Activated T-helper 2 cell treated with anti-CD3 and anti-CD28 coated beads, Interferon-gamma antibody, Interleukin-2, Interleukin-4, amounts not matched to agents 10 μg/mL and 5 μg/mL and 100 μg/mL, durations not matched to agents 14 hours and 24 hours and 36 hours (primary cell): ENCODE measurements at places on chromosomes 6 and 20.

DNA sequence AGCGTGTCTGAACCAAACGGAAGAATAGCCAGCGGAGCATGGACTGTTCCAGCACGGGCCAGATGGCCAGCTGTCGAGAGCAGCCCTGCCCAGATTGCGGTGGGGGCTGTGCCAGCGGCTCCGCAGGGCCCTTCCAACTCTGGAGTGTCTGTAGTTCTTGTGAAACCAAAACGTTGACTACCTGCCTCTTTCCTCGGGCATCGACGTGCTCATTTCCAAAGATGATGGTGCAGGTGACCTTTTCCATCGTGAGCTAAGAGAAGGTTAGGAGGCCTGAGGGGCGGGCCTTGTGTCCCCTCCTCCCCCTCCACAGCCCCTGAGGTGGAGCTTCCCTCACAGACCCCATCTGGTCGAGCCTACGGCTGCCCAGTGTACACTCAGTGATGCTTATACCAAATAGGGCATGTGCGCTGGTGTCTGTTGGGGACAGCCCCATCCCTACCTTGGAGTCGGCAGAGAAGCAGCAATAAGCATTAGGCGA is 12.9 kb upstream of the C20orf144 start:
- H3K4me1 ChIP-seq = peaks cover 29% of the 10 kb centered on the region
- H3K27me3 ChIP-seq = no peaks in the 10 kb centered on the region
- DNase-seq = no peak

GRCh38 chr6:12048609-12049008 is 36.5 kb downstream of the HIVEP1 start:
- H3K27me3 ChIP-seq = no peaks in the 10 kb centered on the region
- H3K27ac ChIP-seq = peak overlapping the region; percentile 79
- peaks cover 54% of the 10 kb centered on the region for H3K36me3 ChIP-seq

DNA sequence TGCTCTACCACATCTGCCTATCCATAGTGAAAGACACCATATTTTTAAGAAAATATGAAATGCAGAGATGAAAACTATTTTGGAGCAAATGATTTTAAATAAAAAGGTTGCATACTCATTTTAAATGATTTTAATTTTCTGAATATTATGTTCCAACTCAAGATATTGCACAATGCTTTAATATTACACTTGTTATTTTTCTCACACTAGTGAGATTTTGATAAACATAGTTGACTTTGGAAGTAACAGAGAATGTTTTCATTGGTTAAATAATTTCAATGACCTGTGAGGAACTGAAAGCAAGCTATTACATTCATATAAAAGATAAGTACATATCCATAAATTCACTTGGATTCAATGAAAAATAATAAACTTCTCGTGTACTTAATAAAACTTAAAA is 7.2 kb upstream of the TMEM30A start:
- H3K27ac ChIP-seq = no peak overlapping the region
- H3K4me3 ChIP-seq = no peak overlapping the region
- no peak for DNase-seq
- H3K27me3 ChIP-seq = no peaks in the 10 kb centered on the region

DNA sequence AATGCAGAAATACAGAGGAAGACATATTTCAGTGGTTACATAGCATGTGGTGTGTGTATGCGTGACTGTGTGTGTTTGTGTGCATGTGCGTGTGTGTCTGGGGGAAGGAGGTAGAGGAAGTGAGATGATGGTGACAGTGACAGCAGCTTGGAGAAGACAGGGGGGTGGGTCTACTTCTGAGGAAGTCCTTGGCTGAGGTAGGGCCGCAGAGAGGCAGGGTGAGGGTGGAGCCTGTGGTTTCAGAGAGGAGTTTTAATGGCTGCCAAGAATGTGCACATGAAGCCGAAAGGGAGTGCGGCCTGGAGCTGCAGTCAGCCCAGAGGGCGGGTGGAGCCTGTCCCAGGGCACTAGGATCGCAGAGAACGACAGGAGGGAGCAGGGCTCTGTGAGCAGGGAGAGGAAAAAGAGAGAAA is 22.7 kb upstream of the RNF24 start:
- H3K36me3 ChIP-seq = peaks cover 3% of the 10 kb centered on the region
- no peaks in the 10 kb centered on the region for H3K27me3 ChIP-seq
- peak overlapping the region; percentile 82 for H3K4me3 ChIP-seq
- peak overlapping the region; percentile 99 for H3K27ac ChIP-seq
- peaks cover 33% of the 10 kb centered on the region for H3K4me1 ChIP-seq
- DNase-seq = peak; percentile 88

- peaks cover 17% of the 10 kb centered on the region for H3K36me3 ChIP-seq
- no peak overlapping the region for H3K4me3 ChIP-seq
- H3K4me1 ChIP-seq = peaks cover 37% of the 10 kb centered on the region
- no peaks in the 10 kb centered on the region for H3K27me3 ChIP-seq
- no peak for DNase-seq
- H3K27ac ChIP-seq = no peak overlapping the region
Observed at GRCh38 chr6:135226537-135226936, 45.4 kb downstream of the MYB start.

GRCh38 chr6:11971154-11971553 is 41.0 kb upstream of the HIVEP1 start:
- H3K4me1 ChIP-seq = peaks cover 7% of the 10 kb centered on the region
- H3K4me3 ChIP-seq = no peak overlapping the region
- H3K27ac ChIP-seq = no peak overlapping the region
- no peak for DNase-seq

GRCh38 chr20:35192118-35192872 is 20.4 kb downstream of the PROCR start:
- H3K4me1 ChIP-seq = no peaks in the 10 kb centered on the region
- DNase-seq = no peak
- H3K27ac ChIP-seq = no peak overlapping the region
- H3K27me3 ChIP-seq = no peaks in the 10 kb centered on the region
